GM12878 (cell line): ENCODE measurements at places on chromosomes 2 and 18.

GRCh38 chr18:55142410-55142809 is 183.1 kb upstream of the CCDC68 start:
- DNase-seq = no peak

DNA sequence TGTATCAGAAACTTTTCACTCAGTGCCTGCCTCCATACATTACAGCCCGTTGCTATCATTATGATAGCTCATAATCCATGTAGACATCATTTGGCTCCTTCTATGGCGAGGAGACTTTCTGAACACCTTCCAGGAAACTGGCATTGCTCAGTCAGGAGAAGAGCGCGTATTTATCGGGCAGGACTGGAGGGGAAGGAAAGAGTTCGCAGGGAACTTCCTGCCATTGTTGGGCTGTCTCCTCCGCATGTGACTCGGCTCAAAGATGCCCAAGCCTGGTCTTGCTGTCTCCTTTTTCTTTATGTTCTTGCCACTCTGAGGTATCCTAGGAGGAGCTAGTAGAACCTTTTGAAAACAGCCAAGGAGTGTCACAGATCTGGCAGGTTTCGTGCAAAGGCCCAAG is 156.8 kb downstream of the CTIF start:
- DNase-seq = no peak

GRCh38 chr2:168849610-168850009 is 40.6 kb downstream of the SPC25 start:
- no peak for DNase-seq

- DNase-seq = no peak
Measured at GRCh38 chr2:181164699-181165098, 184.3 kb downstream of the UBE2E3 start.

- DNase-seq = no peak
Measured at GRCh38 chr2:9747396-9747795, 95.9 kb upstream of the TAF1B start.

DNA sequence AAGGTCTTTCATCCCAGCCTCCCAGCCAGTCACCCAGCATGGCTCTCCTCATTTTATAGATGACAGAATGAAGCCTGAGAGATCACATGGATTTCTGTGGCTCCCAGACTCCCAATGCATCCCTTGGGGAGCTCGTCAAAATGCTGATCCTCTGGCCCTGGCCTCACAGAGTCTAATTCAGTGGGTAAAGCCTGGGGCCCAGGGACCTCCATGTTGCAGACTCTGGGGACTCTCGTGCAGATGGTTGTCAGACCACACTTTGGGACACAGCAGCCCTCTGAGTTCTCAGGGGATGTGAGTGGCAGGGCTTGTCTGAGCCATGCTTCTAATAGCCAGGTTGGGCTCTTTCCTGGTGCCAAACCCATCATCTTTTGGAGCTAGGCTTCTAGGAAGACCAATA is 97.0 kb downstream of the CTIF start:
- no peak for DNase-seq

- DNase-seq = no peak
Measured at GRCh38 chr18:60149316-60149715, 223.3 kb downstream of the MC4R start.

DNA sequence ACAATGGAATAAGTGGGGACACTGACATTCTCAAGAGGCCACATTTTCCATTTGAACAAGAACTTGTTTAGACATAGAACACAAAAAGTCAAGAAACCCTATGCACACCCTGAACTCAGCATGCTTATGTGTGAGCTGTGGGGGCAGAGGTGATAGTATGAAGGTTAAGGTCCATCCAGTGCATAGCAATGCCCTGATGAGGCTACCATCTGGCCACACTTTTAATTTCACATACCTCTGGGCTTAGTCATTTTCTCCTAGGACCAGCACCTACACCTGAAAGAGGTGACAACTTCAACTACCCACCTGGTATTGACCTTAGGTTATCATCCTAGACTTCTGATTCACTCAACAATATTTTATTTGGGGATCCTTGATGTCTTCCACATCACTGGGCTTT is 139.8 kb downstream of the PIK3C3 start:
- no peak for DNase-seq
